ENCODE measurements at places on chromosomes 5 and 9.

DNA sequence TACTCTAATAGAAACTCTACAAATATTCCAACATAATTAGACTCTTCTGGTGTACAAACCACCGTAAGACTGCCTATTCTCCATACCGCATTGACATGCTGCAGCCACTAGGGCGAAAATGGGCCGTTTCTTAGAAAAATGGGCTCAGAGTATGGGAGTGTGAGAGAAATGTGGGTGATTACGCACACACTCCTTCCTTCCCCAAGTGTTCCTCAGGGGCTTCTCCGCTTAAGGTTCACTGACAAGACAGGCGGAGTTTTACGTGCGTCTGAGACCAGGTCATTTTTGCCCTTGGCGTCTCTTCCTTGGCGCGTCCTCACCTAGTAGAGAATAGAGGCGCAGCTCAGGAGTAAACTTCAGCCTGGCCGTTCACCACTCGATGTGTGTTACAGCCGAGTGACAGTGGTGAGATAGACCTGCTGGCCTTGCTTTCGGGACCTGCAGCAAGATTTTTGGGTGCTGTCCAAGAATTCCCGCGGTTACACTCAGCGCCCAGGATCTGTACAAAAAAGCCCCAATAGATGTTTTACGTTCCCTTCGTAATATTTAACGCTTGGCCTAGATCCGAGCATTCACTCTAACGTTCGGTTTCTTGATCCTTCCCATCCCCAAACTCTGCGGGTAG, 1.8 kb upstream of the NTRK2 start:
- no peak for DNase-seq

DNA sequence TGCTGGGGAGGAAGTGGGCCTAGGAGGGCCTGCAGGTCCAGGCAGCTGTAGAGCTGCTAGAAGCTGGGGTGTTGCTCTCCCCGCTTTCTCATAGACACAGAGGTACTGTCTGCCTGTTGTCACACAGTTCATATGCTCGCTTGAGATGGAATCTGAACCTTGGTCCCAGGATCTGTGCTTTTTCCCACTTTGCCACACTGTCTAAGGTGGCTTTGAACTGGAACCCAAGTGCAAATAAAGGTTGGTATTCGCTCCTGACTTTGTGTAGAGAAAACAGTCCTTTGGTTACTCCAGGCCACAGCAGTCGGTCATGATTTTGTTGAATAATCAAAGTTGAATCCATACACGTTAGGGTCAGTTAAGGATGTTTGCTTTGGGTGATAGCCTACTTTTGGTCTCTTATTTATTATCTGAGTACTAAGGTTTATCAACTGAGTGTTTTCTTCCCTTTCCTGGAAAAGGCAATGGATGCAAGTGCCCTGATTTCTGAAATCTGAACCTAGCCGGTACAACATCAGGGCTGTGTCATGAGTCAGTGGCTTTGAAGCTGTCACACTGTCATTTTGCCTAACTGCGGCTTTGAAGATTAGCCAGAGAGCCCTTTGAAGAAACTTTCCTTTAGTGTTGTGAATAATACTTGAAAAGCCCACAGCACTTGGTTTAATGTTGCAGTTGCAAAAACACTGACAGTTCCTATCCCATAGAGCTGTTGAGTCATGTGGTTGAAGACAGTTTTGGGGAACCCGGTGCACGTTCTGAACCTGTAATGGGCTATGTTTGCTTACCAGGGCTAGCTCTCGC, 41.3 kb downstream of the HABP4 start:
- DNase-seq, result no peak

- DNase-seq, result no peak
Observed at GRCh38 chr9:4550777-4551484, 60.7 kb downstream of the SLC1A1 start.

DNA sequence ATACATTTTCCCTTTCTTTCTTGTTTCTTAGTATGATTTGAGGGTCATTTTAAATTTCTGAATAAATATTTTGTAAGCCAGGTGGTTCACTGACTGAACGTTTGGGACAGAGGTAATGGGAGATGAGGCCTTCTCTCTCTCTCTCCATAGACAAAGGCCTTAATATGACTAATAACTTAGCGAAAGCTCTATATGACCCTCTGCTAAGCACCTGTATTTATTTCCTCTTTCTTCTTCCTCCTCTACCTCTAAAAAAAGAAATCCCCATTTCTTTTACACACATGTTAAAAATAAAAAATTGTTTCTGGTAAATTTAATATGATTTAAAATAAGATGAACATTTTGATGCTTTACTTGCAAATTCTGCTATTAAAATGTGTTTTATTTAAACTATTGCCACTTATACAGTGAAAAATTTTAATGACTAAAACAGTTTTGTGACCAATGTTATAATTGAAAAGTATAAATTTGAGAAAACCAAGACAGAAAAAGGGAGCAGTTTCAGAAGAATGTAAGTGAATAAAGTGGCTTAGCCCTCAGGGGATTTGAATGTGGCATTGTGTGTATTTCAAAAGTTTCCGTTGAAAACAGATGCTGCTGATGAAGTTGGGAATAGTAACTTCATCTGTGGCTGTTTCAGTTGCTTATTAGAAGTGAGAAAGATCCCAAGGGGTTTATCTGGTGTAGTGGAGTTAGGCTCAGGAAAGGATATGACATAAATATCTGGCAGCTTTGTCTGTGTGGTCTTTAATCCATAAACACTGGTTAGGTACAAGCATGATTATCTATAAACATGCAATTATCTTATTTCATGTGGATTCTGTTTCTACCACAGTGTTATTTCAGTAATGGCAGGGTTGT, 128.6 kb upstream of the GRHPR start:
- no peak for DNase-seq

- DNase-seq, result no peak
Observed at GRCh38 chr5:84379749-84380148, 4.9 kb downstream of the EDIL3 start.

GRCh38 chr5:95027775-95028174, 257.1 kb downstream of the MCTP1 start:
- no peak for DNase-seq

GRCh38 chr9:105673850-105674387, 11.7 kb downstream of the TAL2 start:
- DNase-seq, result no peak

- no peak for DNase-seq
Observed at GRCh38 chr5:151223447-151224264, at the start of gene CCDC69. Gene CCDC69, minus strand, starts transcription at chr5:151224092. Its CDS starts 122 bp downstream, at chr5:151223970.

DNA sequence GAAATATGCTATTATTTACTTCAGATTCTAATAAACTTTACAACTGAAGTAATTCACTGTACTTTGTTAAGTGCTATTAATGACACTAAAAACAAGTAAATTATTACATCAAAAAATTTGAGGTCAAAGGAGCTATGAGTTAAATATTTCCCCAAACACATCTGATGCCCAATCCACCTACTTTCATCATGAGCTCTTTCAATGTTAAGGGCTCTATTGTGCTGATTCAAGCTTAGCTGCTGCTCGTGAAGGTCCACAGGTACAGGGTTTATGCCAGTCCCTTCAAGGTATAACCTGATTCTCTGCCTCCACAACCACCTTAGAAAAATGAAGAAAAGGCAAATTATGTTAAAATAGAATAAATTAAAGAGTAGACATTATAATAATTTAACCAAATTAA, 24.2 kb downstream of the NADK2 start:
- DNase-seq, result no peak

GRCh38 chr5:5178136-5178535, 38.0 kb downstream of the ADAMTS16 start:
- DNase-seq, result no peak

GRCh38 chr5:89343666-89344065, 460.7 kb upstream of the MEF2C start:
- no peak for DNase-seq

GRCh38 chr9:34179213-34180136, 632 bp downstream of the UBAP1 start:
- no peak for DNase-seq

- no peak for DNase-seq
Observed at GRCh38 chr5:134136221-134136631, 21.7 kb downstream of the TCF7 start.

DNA sequence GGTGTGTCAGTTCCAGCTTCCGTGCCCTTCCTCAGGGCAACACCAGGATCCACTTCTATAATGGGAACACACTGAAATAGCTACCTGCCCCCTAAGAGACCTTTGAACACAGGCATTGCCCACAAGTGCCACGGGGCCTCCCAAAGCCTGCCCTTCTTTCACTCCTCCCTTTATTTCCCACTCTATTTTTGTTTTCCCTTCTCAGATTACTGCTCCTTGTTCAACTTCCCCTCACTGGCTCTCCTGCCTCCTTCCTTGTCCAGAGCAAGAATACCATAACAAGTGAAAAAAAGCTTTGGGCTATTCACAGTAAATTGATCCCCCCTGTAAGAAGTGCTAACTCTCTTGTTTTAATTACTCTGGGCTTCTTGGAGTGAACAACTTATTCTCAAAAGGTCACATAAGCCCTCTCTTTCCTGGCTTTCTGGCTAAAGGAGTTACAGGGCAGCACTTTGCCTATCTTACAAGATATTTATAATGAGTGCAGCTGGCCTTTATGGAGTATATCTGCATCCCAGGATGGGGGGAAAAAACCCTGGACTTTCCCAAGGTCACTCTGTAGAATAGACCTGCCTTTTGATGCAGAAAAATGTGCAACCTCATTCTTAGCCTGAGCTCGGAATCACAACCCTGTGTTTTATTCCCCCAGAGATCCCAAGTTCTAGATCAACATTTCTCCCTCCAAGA, 11.3 kb downstream of the CTXN3 start:
- DNase-seq, result no peak

DNA sequence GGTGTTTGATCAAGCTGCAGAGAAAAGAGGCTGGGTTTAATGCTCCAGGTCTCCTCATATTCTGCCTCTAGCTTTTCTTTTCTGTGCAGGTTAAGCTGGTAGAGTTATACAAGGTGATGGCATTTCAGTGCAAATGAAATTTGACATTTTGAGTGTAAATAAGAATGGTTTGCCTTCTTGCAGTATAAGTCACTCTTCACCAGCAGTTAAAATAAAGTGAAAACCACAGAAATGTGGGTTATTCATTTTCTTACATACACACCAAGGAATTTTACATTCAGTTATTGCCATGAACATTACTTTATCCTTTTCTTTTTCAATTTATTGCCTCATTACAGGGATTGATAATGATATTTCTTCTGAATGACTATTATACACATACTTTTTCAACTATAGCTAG, 337.5 kb upstream of the PCSK5 start:
- DNase-seq, result no peak

DNA sequence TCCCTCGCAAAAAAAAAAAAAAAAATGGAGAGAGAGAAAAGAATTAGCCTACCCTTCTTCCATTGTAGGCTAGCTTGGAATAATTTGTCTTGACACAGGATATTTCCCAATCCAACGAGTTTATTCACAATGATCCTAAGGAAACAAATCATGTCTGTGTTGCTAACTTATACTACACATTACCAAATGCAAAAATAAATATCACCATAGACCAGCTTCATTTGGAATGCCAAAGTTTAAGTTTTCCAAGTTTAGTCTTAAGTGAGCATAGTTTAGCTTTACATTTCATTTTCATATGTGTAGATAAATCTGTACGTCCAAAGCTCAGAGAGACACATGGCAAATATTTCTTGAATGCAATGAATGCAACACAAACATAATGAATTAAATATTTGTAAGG, 1106.2 kb upstream of the DMAC1 start:
- no peak for DNase-seq

All from NCI-H446 treated with DMSO at 0.1 percent for 48 hours (cell line).